Stimulated activated naive CD4-positive, alpha-beta T cell (primary cell): ENCODE measurements at places on chromosomes 6 and 20.

DNA sequence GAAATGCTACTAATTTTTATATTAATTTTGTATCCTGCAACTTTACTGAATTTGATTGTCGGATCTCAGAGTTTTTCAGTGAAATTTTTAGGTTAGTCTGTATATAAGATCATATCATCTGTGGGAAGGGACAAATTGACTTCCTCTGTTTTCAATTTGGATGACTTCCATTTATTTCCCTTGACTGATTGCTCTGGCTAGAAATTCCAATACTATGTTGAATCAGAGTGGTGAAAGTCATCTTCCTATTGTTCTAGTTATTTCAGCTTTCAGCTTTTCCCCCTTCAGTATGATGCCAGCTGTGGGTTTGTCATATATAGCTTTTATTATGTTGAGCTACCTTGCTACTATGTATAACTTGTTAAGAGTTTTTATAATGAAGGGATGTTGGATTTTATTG is 771.2 kb downstream of the KIF16B start:
- DNase-seq: no peak

GRCh38 chr6:163339466-163339865 is 75.1 kb upstream of the QKI start:
- DNase-seq: no peak

DNA sequence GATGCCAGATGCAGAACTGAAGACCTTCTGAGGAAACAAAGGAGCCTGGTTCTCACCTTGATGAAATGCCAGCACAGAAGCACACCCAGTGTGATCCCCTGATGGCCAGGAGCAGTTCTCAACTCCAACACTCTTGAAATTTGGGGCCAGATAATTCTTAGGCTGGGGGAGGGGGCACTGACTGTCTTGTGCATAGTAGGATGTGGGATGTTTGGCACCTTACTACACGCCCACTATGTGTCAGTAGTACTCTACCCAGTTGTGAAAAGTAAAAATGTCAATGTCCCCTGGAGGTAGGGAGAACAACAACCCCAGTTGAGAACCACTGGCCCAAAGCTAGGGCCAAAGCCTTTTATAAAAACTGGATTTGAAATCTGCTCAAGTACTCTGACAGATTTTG is 398.3 kb upstream of the ARID1B start:
- no peak for DNase-seq

- no peak for DNase-seq
Observed at GRCh38 chr20:58131551-58132142, 96.8 kb downstream of the ANKRD60 start.

GRCh38 chr6:74717591-74717990 is 488.3 kb downstream of the COL12A1 start:
- DNase-seq: no peak

- no peak for DNase-seq
Observed at GRCh38 chr6:63882208-63882607, 246.6 kb downstream of the PHF3 start.

GRCh38 chr6:153231048-153231646 is 100.1 kb upstream of the RGS17 start:
- no peak for DNase-seq
